HepG2 (cell line): ENCODE measurements at places on chromosomes 11 and 22. TPM values are rescaled to one million over a fixed set of nuclear protein-coding genes. Genes with fewer than 3 reads are reported as not detected.

Gene PHLDB1
- total RNA-seq: 9.9 and 13.8 TPM in 2 replicates

Gene OR52H1
- total RNA-seq: not detected in 2 replicates

Gene KCNQ1OT1
- total RNA-seq: 2.5 and 18.9 TPM in 2 replicates

Gene POTEH
- total RNA-seq: not detected in 2 replicates

DNA sequence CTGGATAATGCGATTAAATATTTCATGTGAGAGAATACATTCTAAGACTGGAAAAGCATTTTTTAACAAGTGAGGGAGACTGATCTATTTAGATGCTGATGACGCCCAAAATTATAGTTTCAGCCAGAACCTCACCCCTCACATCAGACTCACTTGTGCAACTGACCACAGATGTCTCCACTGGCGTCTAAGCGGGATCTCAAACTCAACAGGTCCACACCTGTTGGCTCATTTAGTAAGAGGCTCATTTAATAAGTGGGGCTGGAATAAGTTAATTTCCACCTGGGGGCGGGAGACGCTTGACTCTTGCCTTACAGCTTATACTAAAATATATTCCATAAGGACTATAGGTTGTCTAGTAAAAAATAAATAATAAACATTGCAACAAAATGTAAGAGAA, 47.5 kb downstream of the MORC2 start:
- no peak for DNase-seq

- no peak for DNase-seq
Observed at GRCh38 chr11:112229159-112229558, 2.9 kb downstream of the PTS start.

DNA sequence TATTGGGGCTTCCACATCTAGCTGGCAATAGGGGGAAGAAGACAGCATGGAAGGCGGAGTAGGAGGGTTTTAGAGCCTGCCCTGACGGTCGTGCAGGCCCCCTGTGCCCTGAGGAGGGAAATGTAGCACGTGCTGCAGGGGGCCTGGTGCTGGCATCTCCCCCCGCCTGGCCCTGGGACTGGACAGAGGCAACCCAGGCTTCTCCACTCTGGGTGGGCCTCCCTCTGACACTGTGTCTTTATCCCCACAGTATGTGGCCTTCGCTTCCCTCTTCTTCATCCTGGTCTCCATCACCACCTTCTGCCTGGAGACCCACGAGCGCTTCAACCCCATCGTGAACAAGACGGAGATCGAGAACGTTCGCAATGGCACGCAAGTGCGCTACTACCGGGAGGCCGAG, 36.8 kb downstream of the KCNC1 start:
- no peak for DNase-seq

DNA sequence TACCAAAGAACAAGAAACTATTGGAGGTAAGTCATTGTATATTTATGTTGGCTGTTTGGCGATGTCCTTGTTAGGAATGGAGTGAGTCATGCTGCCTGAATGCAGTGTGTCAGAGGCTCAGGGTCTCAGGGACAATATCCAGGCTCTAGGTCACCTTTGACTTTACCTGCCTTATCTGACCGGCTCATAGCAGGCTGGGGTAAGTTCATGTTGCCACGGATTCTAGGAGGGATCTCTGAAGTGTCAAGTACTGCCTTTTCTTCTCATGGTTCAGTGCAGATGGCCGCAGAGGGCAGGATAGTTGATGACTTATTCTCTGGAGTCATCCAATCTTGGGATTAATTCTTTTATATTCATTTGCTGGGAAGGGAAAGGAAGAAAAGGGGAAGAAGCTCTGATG, 53.2 kb downstream of the SPON1 start:
- peak; percentile 67 for DNase-seq

GRCh38 chr11:47149782-47150181, 26.9 kb downstream of the ARFGAP2 start:
- DNase-seq: no peak

DNA sequence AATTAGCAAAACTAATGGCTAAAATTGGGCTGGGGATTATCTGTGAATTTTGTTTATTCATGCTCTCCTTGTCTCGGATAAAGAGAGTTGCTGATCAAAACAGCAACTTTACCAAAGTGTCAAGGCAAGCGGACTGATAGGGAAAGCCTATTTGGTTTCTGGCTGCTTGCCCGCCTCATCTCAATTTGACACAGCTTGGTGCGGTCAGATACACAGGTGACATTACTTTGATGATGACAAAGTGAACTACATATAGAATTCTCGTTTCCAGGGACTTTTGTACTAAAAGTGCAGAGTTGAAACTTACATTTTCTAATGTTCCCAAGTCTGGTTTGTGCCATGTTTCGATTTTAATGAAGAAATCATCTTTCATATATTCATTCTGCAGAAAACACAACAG, 22.8 kb downstream of the PITPNB start:
- DNase-seq: no peak

GRCh38 chr11:18594999-18595749, 4.4 kb upstream of the MISFA start:
- no peak for DNase-seq
